ENCODE measurements at places on chromosomes 1 and 21. TPM values are rescaled to one million over a fixed set of nuclear protein-coding genes. Genes with fewer than 3 reads are reported as not detected.

Gene ZNF672
- 40.8 TPM for polyA plus RNA-seq

Gene PPOX
- 55.4 TPM for polyA plus RNA-seq

Gene TAS1R3
- polyA plus RNA-seq: 0.03 TPM

Gene KIF26B
- not detected for polyA plus RNA-seq

Gene KCNQ4
- polyA plus RNA-seq: 3.4 TPM

Gene CLDN17
- not detected for polyA plus RNA-seq

Gene SPRR2E
- polyA plus RNA-seq: not detected

Gene OR2M3
- polyA plus RNA-seq: not detected

GRCh38 chr1:221149555-221150075 lies 270.4 kb downstream of the HLX start:
- no peak for DNase-seq

DNA sequence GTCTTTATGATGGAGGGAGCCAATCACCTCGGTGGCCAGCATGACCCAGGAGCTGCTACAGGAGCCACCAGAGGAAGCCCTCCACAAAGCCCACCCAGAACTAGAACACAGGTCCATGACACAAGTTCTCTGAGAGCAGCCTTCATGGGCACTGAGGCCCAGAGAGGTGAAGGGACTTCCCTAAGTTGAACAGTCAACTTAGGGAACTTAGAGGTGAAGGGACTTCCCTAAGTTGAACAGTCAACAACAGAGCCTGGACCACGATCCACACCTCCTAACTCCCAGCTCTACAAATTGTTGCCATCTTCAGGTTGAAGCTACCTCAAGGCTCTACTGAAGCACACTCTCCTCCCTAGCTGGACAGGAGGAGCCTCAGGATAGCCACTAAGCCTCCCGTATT lies 132.7 kb downstream of the CCDC185 start:
- DNase-seq: no peak

DNA sequence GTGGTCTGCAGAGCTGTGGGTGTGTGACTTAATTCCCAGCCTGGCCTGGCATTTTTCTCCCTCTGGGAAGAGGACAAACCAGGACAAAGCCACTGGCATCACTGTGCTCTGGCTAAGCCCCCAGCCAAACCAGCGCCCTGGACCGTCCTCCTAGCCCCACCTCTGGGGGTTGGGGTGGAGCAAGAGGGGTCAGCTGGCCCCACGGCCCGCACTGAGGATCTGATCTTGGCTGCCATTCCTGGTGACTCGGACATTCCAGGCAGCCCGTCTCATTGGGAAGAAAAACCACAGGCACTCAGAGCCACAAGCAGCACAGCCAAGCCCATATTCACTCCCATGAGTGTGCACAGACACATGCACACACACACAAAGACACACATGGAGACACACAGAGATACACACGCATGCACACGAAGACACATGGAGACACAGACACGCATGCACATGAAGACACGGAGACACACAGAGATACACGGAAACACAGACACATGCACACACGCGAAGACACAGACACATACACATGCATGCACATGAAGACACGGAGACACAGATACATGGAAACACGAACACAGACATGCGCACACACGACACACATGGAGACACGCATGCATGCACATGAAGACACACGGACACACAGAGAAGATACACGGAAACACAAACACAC lies 2.3 kb upstream of the MXRA8 start:
- no peak for DNase-seq

DNA sequence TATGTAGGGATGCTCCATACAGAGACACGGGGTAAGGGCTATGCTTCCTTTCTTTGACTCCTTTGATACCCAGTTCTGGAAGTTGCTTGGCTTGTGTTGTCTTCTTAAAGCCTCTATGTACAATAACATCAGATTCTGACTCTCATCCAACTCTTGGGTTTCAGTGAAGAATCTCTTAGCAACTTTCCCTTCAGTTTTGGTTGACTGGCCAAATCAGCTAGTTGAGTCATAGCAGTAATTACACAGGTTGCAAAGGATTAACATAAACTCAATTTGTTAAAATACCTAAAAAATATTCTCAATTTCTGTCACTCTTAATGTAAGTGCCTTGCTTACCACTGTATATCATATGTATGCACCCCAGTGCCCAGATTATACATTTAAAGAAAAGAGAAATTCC lies 9.2 kb downstream of the CD1E start:
- DNase-seq: no peak

- no peak for DNase-seq
Measured at GRCh38 chr1:69814926-69815325, 247.2 kb downstream of the LRRC7 start.

DNA sequence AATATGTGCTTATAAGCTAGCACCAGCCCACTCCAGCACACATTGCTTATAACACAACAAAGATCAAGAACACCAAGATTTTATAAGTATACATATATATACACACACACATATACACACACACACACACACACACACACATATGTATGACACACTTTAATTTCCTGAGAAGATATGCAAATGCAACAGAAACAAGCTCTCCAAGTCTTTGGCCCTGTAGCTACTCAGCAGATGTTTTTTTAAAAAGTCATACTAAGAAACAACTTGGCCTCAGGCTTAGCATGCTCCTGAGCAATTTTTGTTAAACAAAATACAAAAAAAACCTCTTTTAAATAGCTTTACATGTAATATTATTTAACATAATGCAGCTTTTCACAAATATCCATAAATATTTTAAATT lies 11.1 kb downstream of the TNFSF18 start:
- DNase-seq: no peak

DNA sequence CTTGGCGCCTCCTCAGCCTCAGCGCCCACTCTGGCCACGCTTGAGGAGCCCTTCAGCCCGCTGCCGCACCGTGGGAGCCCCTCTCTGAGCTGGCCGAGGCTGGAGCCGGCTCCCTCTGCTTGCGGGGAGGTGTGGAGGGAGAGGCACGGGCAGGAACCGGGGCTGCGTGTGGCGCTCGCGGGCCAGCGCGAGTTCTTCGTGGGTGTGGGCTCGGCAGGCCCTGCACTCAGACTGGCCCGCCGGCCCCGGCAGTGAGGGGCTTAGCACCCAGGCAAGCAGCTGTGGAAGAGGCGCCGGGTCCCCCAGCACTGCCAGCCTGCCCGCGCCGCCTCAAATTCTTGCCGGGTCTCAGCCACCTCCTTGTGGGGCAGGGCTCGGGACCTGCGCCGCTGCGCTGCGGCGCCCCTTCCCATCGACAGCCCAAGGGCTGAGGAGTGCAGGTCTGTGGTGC lies 61.4 kb downstream of the SLC16A1 start:
- DNase-seq: no peak

GRCh38 chr1:49765034-49765433 lies 258.7 kb downstream of the AGBL4 start:
- DNase-seq: no peak

DNA sequence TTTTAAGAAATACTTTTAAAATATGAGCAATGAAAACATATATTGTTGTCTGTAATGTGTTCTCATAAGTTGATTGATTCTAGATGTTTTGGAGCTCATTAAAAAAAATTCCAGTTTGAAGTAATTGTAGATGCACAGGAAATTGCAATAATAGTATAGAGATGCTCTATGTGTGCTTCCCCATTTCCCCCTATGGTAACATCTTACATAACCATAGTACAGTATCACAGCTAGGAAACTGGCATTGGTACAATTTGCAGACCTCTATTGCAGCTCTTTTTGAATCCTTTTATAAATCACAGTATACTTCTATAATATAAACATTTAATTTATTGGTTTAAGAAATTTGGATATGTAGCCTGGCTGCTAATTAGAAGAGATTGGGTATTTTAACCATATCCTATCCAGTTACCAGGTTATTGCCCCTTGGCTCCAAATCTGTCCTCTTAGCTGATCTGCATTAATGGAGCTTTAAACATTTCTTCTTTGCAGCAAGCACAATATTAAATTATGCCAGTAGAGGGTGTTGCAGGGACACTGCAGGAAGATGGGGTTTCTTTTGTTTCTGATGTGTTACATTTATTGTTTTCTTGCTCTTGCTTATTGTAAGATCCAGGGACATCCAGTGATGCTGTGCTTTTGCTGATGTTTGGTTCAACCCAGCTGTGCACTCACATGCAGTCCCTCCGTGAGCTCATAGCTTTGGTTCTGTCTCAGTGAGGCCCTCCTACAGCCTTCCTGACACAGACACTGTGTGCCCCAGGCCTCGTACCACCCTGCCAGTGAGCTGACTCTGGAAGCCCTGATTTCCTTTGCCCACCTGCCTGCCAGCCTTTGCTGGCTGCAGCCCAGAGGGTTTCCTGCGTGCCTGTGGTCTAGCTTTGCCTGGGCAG lies 103.3 kb downstream of the RABGAP1L start:
- peak; percentile 50 for DNase-seq

GRCh38 chr1:194447636-194448035 lies 1261.2 kb upstream of the B3GALT2 start:
- no peak for DNase-seq

- peak; percentile 69 for DNase-seq
Measured at GRCh38 chr1:16175610-16176553, 20.0 kb upstream of the EPHA2 start.

DNA sequence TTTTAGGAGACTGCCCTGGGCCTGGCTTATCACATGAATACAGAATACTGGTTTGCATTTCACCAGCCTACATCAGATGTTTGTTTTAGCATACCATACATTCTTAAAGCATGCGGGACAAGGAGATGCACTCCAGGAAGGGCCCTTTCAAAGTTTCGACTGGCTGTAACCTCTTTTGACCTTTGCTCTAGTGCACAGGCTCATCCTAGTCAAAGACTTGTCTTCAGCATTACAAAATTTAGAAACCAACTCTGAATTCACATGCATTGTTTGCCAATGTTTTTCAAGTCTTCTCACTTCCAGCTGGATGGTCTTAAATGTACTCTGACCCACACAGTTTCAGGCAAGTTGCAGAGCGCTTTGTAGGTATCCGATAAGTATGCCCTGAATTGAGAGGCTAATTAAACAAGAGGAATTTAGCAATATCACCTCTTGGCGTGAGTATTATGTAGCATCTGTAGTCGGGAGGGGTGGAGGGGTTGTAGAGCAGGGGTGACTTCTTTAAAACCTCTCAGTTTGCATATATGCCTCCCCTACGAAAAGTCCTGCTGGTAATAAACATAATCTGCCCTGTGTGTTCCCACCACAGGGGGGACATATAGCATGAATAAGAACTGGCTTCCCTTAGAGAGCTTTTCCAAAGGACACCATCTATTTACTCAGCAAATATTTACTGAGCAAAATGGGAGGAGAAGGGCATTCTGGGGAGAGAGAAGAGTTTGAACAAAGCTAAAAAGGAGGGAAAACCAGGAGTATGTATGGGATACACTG lies 24.4 kb upstream of the AHCYL1 start:
- DNase-seq: no peak

DNA sequence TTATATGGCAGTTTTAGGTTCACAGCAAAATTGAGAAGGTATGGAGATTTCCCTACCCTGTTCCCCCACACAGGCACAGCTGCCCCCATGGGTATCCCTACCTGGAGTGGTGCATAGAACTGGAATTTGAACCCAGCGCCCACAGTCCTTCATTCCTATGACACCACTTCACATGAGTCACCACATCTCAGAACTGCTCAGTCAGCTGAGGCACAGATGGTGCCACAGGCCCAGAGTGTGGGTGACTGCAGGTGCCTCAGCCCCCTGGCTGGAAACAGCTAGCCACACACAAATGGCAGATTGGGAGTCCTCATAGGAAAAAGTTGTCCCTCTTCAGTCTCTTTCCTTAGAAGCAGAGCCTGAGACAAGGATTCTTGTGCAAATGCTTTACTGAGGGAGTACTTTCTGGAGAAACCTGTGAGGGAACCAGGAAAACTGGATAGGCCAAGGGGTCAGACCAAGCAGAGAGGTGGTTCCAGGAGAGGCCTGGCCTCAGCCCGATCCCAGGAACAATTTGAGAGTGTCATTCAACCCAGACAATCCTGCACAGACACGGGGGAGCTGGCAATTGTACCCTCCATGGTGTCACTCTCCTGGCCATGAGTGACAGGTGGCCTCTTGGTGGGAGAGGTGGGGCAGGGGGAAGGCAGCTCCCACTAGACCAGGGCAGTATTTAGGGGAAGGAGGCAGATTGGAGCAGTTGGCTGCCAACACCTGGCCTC lies 6.9 kb downstream of the PLA2G2D start:
- no peak for DNase-seq
